Erythroblast (primary cell): ENCODE measurements at places on chromosomes 11 and 22.
A peak's percentile ranks its signal among the peaks of the same experiment; 100 is the strongest.

DNA sequence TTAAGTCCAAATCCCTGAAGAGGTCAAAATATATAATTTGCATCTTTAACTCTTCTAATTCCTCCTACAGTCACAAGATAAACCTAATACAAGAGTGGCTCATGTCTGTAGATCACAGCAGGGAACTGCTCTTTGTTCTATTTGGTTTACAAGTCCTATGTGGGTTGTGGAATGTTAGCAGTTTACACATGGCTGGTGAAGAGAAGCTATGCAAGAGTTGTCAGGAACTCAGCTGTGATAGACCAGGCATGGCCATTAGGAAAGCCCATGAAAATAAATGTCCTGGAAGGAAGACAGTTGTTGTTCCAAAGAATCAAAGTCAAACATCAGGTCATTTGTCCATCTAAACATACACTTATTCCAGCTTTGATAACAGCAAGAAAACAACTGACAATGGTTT, 312.4 kb upstream of the PITPNB start:
- DNase-seq: no peak

DNA sequence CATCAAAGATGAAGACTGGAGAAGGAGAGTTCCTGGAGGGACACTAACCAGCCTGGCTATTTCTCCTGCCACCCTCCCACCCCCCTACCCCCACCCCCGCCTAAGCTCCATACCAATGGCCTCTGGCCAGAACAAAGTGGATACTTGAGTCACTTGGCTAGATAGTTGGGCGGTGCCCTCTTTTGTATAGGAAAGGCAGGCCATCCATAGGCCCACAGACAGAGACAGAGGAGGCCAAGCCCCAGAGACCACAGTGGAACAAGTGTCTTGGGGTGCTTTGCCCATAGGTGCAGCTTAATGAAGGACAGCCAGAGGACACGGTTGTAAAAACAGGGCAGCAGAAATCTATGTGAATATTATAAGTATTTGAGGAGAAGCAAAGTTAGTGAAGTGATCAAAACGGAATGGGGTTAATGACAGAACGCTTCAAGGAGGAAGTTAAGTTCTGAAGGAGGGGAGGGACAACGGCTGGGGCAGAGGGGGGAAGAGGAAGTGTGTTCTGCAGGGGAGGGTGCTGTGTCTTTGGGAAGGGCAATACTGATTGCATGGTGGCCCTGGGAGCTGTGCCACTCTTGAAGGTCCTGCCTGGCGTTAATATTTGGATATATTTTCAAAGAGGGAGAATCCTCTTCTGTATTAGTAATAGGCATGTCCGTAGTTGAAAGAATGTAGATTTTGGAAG, 32.7 kb downstream of the FLI1 start:
- DNase-seq: no peak

- no peak for DNase-seq
Measured at GRCh38 chr11:70220920-70221319, 17.8 kb downstream of the FADD start.

DNA sequence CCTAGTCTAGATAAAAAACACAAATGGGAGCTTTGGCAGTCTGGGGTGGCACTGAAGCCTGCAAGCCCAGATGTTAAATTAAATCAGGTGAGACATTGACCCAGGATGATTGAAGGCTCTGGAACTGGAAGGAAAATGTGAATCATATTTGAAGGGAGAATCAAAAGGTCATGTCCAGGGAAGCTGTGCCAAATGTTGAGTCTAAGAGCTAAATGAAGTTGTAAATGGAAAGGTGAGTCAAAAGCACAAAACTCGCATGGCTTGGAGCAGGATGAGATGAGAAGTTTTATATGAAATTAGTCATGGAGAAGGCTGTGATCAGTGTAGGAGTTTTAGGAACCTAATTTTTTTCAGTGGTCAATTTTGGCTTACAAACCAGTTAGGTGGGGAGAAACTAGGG, 301.1 kb downstream of the BLID start:
- no peak for DNase-seq

DNA sequence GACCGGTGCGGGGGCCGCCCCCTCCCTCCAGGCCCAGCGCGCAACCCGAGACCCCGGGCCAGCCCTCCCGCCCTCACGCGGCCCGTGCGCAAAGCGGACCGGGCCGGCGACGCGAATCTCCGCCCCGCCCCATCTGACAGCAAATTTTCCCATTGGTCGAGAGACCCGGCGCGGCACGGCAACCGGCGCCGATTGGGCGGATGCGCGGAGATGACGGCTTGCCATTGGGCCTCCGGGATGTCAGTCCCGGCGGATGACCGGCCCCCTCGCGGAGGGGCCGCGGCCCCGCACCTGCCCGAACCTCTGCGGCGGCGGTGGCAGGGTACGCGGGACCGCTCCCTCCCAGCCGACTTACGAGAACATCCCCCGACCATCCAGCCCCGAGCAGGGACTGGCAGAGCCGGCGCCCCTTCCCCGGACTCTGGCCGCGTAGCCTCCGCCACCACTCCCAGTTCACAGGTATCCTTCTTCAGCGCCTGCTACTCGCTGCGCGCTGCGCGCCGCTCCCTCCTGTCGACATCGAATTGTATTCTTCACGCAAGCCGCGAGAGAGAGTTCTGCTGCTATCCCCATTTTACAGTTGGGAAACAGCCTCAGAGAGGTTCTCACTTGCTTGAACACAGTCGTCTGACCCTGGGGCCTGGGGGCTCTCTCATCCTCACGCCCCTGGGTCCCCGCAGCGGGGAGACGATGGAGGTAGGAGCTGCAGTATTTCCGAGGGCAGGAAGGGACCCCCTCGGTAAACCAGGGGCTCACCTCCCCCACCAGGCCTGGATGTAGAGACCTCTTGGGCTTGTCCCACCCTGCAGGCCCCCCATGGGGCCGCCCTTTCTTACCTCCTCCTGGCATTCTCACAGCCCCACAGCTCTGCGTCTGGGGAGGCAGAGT, at the start of gene ARVCF:
Gene ARVCF, minus strand, starts transcription at position 90 of the 888 bp plus-strand sequence. CDS start 26,029 bp downstream, outside the sequence.
- DNase-seq: peak; percentile 94

GRCh38 chr11:2461253-2461955, 16.6 kb downstream of the KCNQ1 start:
- no peak for DNase-seq

DNA sequence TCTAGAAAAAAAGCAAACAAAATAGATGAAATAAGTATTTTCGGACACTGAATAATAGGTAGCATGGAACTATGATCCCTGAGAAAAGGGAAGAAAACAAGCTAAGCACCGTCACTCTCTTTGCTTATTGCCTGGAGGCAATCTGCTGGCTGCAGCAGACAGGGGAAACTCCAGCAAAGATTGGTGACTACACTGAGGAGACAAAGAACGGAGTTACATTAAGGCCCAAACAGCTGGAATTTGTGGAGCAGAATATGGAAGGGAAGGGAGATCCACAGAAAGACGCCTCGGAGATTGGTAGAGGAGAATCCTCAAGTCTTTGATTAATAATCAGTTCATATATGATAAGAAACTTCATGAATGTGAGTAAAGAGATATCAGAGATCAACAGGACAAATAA, 150.2 kb downstream of the TYR start:
- no peak for DNase-seq

DNA sequence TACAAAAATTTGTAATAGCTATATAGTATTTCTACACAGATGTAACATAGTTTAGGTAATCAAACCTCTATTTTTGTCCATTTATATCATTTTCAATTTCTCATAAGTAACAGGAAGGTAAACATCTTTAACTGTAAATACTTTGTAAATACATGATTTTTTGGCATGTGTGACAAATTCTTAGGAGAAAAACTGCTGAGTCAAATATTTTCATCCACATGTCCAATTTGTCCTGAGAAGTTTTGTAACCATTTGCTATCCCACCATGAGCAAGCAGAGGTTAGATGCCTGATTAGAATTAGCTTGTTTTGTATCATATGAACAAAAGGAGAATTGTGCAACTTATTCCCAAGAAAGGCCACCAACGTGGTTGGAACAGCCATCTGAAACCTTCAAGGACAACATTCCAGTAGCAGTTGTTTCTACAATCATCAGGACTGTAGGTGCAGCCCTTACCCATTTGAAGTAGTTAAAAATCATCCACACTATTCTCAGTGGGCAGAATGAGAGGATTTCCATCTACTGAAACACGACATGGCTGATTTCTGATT, 139.6 kb upstream of the MPPED2 start:
- DNase-seq: no peak

DNA sequence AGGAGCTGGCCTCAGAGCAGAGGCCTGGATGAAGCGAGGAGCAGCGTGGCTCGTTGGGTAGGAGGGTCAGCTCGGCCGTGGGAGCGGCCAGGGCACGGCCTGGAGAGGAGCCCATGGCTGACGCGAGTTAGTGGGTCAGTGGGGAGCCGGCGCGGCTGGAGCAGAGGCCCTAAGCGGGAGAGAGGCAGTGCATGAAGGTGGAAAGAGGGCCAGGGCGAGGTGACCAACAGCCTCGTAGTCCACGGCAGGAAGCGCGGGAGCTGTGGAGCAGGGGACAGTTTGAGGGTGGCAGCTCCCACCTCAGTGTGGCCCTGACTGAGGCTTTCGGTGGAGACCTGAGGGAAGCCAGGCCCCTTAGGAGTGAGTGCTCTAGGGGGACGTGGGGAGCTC, 24.1 kb downstream of the DCPS start:
- DNase-seq: no peak

GRCh38 chr11:84581083-84581482, 1046.1 kb downstream of the DLG2 start:
- no peak for DNase-seq

- no peak for DNase-seq
Measured at GRCh38 chr11:36249246-36249645, 40.0 kb downstream of the COMMD9 start.

DNA sequence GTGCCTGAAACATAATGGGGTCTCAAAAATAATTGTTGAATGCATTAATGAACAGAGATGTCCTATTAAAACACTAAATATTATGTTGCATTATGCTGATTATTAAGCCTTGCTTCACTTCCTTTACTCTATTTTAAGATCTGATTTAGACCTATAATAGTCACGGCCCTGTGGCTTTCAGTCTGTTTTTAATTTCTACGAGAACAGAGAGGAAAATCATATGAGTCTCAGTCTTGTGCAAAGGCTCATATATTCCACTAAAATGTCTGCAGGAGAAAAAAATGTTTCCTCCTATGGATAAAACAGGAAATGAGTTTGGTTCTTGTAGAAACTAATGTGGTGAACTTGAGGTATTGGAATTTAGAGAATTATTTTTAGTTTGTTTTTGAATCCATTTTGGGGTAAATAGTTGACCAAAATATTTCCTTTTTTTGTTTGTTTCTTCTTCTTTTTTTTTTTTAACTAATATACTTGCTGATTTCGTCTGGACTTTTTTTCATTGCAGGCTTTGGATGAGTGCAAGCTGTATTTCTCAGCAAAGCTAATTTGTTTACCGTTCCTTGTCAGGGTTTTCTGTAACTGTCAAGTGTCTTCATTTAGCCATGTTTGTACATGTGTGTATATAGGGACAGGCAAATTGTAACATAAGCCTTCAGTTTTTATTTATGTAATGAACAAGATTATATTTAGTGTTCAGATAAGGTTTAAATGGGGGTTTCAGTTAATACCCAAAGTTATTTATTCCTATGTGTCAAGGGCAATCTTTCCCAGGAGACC, 139.1 kb upstream of the DDI1 start:
- DNase-seq: no peak

- DNase-seq: no peak
Measured at GRCh38 chr22:28462041-28462440, 217.6 kb downstream of the TTC28 start.

DNA sequence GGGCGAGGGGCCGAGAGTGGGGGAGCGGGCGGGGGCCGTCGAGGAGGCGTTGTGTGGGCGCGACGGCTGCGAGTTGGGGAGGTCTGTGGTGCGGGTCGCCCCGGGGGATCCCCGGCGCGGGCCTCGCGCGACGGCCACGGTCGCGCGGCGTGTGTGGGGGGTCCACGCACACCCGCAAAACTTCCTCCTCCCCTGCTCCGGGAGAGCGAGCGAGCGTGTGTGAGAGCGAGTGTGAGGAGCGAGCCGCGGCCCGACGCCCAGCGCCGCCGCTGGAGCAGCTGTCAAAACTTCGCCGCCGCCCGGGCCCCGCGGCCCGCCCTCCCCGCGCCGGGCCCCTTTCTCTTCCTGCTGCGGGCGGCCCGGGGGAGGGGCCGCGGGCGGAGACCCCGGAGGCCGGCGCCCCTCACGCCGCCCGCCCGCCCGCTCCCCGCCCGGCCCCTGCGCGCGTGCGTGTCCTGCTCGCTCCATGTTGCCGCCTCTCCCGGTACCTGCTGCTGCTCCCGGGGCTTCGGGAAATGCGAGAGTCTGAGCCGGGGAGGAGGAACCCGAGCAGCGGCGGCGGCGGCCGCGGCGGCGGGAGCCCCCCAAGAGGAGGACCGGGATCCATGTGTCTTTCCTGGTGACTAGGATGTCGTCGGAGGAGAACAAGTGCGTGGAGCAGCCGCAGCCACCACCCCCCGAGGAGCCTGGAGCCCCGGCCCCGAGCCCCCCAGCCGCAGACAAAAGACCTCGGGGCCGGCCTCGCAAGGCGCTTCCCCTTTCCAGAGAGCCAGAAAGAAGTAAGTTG, 9.0 kb upstream of the CCT8L2 start:
- peak; percentile 12 for DNase-seq

DNA sequence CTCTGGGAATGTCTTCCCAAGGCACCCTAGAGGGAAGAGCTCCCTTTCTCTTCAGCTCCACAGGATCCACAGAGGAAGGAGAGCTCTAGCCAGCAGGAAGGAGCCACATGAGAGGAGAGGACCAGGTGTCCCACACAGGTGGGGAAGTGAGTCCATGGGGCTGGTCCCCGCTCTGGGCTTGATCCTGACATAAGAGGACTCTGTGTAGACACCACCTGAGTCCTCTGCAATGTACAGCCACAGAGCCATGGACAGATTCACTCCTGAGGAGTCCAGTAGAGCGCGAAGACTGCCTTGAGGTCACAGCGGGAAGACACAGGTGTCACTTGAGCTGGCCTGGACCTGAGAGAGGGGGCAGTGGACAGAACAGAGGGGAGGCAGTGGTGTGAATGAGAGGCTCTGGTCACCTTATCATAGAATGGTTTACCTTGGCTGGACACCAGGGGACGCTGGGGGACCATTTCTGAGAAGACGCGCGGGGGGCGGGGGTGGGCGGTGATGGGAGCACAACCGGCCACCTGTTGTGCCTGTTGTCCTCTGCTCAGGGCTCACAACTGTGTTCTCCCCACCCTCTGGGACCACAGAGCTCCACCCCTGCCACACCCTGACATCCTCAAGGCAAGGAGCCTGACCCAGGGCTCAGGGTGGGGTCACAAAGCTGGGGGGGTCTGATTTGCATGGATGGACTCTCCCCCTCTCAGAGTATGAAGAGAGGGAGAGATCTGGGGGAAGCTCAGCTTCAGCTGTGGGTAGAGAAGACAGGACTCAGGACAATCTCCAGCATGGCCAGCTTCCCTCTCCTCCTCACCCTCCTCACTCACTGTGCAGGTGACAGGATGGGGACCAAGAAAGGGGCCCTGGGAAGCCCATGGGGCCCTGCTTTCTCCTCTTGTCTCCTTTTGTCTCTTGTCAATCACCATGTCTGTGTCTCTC, 128.2 kb downstream of the ZNF280B start:
- DNase-seq: no peak

DNA sequence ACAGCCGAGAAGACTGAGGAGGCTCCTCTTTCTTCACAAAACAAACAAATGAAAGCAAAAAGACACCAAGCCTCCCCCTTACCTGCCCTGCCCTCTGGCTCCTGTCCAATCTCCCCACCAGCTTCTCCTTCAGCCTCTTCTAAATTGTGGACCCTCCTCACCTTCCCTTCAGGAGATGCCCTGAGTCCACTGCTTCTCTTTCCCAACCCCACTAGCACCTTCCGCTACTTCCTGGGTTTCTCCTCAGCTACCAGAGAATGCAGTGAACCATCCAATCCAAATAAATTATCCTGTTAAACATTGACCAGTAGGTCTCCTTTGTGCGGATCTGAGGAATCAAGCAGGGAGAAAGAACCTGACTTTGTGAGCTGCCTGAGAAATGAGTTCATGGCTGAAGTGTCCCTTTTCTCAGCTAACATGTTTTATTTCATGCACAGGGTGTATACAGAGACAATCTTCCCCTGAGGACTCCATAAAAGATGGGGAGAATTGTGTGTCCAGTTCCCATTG, 63.2 kb upstream of the VPREB1 start:
- DNase-seq: no peak
